Glutamatergic neuron (in vitro differentiated cells): ENCODE measurements at places on chromosomes 5 and 9. TPM values are rescaled to one million over a fixed set of nuclear protein-coding genes. Genes with fewer than 3 reads are reported as not detected.

DNA sequence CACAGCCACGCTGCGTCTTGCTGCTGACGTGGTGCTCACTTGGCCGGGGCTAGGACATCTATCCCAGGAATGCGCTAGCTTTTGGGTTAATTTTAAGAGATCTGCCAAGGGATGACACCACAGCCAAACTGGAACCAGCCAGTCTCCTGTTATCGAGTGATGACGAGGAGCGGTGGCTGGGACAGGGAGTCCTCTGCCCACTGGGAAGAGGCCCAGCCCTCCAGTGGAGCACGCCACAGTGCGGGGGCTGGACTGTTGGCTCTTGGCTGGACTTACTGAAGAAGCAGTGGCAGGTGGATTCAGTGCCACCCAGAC lies 55.1 kb upstream of the PHYKPL start:
- no peak overlapping the region for H3K27ac ChIP-seq
- H3K4me3 ChIP-seq = no peak overlapping the region
- no peak for DNase-seq

DNA sequence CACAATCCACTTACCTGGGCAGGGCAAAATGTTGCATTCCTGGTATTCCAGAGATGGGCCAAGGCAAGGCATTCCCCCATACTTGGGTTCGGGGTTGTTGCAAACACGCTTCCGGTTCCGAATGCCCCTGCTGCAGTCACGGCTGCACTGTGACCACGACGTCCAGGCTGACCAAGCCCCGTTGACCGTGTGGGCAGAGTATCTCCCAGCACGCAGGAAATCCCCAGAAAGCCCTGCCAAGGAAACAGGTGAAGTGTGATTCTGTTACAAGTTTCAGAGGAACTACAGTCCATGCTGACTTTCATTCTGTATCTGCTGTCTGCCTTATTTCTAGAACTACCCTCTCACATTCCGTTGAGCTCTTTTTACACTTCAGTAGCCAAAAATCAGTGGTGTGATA lies 483.0 kb downstream of the SEMA5A start:
- peaks cover 9% of the 10 kb centered on the region for H3K4me1 ChIP-seq
- H3K36me3 ChIP-seq = no peaks in the 10 kb centered on the region
- peaks cover 1% of the 10 kb centered on the region for H3K27me3 ChIP-seq

The PCDHGA11 gene
- total RNA-seq = 12.5 TPM

The ACSL6 gene
- 8.1 TPM for total RNA-seq

GRCh38 chr5:122102825-122103224 lies 24.8 kb upstream of the LOX start:
- peaks cover 3% of the 10 kb centered on the region for H3K4me1 ChIP-seq
- no peak overlapping the region for H3K4me3 ChIP-seq
- H3K27ac ChIP-seq = no peak overlapping the region
- peaks cover 2% of the 10 kb centered on the region for H3K27me3 ChIP-seq
- no peak for DNase-seq
